ENCODE measurements at places on chromosomes 5 and 9. TPM values are rescaled to one million over a fixed set of nuclear protein-coding genes. Genes with fewer than 3 reads are reported as not detected.

Gene ACTBL2
- not detected for total RNA-seq

Gene LHX3
- 0.14 TPM for total RNA-seq

Gene PCDHGA4
- total RNA-seq: 0.14 TPM

Gene CMYA5
- 0.53 TPM for total RNA-seq

Gene CWC27
- 20.2 TPM for total RNA-seq

Measured in A549 treated with ZK216348 at 1 μM for 4 hours (cell line).